ENCODE measurements at places on chromosomes 3 and 15.

DNA sequence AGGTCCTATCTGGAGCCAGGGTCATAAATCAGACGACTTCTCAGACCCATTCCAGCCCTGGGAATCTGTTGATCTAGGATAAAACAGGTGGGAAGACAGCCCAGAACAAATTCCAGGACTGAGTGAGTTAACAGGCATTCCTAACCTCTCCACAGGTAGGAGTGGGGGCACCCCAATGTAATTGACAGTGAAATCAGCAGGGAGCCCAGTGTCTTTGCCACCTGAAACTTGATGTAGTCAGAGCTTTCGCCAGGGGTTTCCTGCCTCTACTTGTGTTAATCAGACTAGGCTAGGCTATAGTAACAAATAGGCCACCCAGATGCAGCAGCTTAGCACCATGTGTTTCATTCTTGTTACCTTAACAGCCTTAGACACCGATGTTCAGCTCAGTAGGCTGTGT lies 2.7 kb upstream of the HEG1 start:
- no peak for DNase-seq

GRCh38 chr3:110756705-110757104 lies 314.9 kb upstream of the NECTIN3 start:
- no peak for DNase-seq

- no peak for DNase-seq
Measured at GRCh38 chr15:50050986-50051743, 67.9 kb downstream of the ATP8B4 start.

DNA sequence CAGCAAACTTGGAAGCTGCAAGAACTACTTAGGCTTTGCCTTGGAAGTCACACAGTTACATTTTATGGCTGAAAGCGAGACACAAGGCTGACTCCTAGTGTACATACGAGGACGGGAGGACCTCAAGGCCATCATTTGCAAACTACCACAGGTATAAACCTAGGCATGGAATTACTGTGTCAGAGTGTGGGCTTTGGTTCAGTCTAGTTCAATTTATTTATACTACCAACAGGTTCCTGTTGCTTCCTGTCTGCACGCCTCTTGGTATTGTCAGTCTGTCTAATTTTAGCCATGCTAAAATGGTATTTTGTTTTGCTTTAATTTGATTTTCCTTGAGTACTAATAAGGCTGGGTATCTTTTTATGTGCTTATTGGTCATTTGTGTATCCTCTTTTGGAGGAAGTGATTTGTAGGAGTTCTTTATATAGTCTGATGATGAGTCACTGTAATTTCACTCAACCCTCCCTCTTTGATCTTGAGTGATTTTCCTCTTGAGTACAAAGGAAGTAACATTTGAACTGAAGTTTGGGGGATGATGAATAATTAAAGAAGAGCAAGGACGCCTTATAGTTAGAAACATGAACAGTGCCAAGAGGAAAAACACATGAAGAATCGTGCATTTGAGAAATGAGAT lies 8.2 kb downstream of the ANKRD34C start:
- no peak for DNase-seq

DNA sequence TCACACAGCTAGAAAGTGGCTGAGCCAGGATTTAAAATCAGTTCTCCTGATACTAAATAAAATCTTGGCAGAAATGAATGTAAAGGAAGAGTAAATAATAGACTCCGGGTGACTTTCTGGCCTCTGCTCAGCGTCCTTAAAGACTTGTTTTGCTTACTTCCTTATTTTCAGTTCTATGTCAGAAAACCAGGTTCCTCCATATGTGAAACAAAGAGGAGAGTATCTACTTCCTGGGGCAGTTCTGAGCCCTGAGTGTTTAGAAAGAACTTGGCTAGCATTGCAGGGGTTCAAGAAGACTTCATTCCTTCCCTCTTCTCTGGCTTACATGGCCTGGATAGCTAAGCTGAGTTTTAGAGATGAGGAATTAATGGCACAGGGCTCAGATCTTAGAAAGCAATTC lies 222.8 kb upstream of the TLE3 start:
- DNase-seq: no peak

DNA sequence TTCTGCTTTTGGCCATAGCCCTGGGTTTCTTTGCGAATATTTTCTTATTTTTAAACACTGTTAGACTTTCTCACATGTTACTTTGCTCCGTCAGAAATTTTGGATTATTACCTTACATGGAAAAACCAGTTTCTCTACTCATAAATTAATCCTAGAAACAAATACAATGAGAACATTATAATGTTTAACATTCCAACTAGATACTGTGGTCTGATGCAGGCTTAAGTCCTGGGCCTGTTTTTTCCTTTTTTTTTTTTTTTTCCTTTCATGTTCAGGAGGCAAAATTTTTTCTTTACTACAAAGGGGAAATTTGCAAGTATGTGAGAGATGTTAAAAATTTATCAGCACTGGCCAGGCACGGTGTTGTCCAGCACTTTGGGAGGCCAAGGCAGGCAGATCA lies 28.9 kb downstream of the POPDC2 start:
- DNase-seq: no peak

DNA sequence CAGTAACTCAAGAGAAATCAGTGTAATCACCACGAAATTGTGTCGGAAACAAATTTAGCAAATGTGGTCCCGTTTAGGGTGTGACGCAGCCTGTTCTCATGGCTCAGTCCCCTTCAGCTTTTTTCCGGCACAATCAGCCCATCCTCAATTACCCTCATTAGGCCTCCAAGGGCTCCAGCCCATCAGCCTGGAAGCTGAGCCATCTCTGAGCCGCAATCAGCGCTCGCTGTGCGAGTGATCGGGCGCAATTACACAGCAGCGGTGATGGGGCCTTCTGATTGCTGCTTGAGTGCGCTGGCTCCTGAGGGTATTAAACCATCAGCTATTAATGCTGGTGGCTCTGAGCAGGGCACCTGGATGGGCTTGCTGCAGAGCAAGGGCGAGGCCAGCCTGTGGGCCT lies 55.6 kb downstream of the PLXNA1 start:
- no peak for DNase-seq

- DNase-seq: no peak
Measured at GRCh38 chr15:81098861-81099651, 35.0 kb upstream of the CFAP161 start.

GRCh38 chr3:50299638-50299928 lies 378 bp upstream of the HYAL3 start:
- no peak for DNase-seq

DNA sequence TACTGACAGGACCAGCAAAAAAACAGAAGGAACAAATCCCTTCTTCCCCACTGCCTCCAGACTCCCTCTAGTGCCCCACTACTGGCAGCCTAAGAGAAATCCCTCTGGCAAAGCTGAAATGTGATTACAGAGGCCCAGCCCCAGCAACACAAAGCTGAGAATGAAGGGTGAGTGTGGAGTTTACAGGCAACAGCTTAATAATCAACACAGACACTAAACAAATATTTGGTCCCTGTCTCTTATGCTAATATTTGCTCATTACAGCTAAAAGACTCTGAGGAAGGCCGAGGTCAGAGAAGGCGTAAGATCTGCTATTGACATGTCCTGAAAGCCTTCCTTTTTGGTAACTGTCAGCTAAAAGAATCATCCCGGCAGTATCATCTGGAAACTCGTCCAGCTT lies 308.5 kb upstream of the RASGRP1 start:
- DNase-seq: no peak

DNA sequence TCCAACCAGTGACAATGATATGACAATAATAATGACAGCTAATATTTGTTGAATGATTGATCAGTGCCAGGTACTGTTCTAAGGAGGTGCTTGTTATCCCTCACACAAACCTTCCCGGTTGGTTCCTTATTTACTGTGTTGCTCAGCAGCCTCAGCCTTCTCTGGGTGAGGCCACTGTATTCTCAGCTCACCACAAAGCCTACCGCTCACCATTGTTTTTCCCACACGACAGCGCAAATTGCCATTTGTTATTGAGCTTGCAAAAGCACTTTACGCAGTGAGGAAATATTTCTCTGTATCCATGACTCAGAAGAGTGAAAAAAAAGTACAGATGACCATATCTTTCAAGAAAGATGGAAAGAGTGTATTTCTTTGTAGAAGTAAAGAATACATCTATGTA lies 49.5 kb upstream of the PDZRN3 start:
- no peak for DNase-seq

DNA sequence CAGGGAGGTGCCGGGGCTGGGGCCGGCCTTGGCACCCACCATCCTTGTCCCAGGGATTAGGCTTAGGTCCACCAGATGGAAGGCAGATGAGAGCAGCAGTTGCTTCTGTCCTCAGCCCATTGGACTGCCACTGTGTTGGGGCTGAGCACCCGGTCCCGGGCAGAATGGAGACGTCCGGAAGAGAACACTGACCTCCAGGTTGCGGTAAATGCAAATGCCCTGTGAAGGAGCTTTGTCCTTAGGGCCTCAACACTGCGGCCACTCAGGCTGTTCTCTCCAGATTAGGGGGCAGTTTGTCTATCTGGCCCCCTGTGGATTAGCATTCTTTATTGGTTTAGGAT lies at the start of gene SERINC4:
TSS of gene SERINC4 (minus strand) at position 276 of the 341 bp plus-strand sequence. CDS start at position 42, 234 bp downstream.
- DNase-seq: no peak

- no peak for DNase-seq
Measured at GRCh38 chr3:54653456-54654195, 274.2 kb downstream of the LRTM1 start.

DNA sequence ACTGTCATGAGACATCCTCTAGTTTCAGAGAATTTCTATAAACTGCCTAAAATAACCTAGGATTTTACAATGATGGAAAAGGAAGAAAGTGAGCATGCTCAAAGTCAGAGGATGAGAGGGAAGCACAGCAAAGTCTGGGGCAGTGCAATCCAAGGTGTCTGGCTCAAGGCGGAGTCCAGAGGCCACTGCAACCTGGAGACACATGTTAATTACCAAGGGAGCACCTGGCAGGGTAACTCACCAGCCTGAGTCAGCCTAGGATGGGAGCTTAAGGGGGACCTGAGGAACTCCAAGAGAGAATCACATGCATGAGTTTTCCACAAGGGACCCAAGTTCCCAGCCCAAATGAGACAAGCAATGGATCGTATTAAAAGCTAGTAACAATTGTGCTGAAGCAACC lies 49.8 kb downstream of the PLD1 start:
- no peak for DNase-seq

DNA sequence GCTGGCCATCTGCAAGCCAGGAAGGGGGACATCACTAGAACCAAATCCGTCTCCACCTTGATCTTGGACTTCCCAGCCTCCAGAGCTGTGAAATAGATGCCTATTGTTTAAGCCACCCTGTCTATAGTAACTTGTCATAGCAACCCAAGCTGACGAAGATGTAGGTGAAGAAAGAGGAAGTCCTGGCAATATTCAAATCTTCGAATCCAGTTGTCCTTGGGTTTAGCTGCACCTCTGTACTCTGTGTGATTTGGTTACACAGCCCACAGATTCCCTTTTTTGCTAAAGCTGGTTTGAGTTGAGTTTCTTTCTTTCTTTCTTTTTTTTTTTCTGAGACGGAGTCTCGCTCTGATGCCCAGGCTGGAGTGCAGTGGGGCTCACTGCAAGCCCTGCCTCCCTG lies 68.0 kb upstream of the XCR1 start:
- DNase-seq: no peak

GRCh38 chr15:88623061-88623460 lies 1.9 kb downstream of the AEN start:
- DNase-seq: no peak

GRCh38 chr15:82870727-82871320 lies 61.4 kb downstream of the WHAMM start:
- no peak for DNase-seq

DNA sequence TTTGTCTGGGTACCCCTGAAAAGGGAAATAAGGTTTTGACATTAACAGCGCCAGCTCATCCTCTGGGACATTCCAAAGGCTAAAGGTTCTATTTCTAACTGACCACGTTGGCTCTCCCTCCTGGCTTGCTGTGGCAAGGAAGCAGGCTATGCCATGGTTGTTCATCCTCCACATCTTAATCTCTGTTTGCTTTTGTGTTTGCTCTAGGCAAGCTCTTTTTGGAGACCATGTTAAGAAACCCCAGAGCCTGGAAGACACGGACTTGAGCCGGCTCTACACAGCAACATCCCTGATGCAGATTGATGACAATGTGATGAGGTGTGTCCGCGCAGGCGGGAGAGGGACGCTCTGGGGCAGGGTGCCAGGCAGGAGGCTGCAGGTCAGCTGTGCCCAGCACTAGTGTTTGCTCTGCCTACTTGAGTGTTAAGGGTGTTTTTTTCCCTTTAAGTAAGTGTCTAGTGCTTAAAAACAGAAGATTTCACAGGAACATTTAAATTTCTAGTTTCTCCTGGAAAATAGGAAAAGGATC lies 33.3 kb downstream of the RLBP1 start:
- no peak for DNase-seq

DNA sequence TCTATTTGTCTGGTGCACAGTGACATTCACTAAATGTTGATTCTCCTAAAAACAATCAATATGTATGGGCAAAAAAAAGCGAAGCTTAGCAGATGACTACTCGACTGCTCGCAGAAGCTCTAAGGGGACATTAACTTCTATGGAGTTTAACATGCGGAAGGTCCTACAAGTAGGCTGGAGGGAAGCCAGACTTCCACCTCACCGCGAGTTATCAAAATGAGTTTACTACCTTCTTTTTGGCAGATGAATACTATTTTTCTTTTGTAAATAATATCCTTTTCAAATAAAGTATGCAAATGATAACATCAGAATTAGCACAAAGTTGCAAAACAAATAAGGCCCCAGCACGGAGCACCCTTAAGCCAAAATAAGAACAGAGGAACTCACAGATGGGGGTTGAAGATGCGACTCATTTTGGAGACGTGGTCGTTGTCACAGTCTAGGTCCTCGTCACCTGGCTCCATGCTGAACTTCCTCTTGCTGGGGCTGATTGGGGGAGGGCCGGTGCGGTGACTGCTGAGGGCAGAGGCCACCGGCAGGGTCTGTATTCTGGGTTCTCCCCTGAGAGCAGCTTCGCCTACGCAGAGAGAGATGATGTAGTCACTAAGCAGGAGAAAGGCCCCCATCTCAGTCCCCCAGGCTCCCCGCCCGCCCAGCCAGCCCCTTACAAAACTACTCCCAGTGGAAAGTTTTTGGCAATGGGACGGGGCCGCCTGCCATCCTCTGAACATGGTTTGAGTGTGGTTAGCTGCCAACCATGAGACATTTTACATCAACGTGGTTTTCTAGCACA lies 42.1 kb downstream of the VGLL4 start:
- DNase-seq: no peak

GRCh38 chr3:105388176-105388575 lies 21.5 kb downstream of the ALCAM start:
- DNase-seq: no peak

GRCh38 chr3:182912474-182912873 lies 67.9 kb downstream of the DCUN1D1 start:
- DNase-seq: no peak

DNA sequence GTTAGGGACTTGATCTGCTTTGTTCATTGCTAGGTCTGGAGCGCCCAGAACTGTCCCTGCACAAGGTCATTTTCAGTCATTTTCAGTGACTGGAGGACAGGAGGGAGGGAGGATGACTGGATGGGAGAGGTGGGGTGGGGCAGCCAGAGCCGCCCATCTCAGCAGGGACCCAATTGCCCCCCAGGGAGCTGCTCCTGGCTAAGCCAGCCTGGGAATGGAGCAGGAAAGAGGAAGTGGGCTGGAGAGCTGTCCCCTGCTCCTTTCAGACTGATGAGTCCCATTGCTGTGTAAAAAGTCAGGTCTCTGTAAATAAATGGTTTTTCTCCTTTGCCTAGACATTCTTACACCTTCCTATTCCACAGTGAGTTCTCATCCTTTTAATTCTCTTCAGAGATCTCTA lies 98.4 kb upstream of the RAD18 start:
- DNase-seq: no peak

GRCh38 chr3:14262212-14262611 lies 83.6 kb downstream of the LSM3 start:
- no peak for DNase-seq
